DMS153 (cell line): ENCODE measurements at places on chromosomes 4 and X.

DNA sequence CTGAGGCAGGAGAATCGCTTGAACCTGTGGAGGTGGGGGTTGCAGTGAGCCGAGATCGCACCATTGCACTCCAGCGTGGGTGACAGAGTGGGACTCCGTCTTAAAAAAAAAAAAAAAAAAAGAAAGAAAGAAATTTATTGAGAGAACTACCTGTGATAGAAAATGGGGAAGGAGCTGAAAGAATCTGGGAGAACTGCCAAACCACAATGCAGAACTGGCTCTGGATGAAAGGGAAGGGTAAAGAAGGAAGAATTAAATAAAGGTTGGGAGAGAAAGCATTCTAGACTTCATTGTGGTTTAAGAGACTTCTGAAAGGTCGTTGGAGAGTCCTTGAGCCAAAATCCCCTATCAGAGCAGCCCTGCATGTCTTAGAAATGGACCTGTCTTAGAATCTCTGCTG is 567.9 kb upstream of the HTR2C start:
- no peak for DNase-seq

- DNase-seq: peak; percentile 59
Measured at GRCh38 chr4:105068516-105068915, 78.2 kb upstream of the TET2 start.

- DNase-seq: no peak
Measured at GRCh38 chrX:67545893-67546495, 2.2 kb downstream of the AR start.

- DNase-seq: no peak
Measured at GRCh38 chr4:186900232-186900900, 176.7 kb upstream of the FAT1 start.

DNA sequence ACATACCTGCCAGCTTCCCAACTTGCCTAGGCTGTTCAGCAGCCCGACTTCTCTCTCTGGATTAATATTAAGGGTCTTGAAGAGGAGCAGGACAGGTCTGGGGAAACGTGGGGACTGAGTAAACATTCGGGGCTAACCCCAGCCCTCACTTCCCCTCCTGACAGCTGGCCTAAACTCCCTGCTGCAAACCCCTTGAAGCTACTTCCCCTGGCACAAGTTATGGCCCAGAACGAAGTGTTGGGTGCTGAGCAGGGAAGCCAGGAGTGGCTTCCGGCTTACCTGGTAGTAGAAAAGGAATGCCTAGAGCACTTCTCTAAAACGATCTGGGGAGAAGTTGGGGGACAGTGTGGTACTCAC is 200.0 kb downstream of the BCOR start:
- DNase-seq: no peak

DNA sequence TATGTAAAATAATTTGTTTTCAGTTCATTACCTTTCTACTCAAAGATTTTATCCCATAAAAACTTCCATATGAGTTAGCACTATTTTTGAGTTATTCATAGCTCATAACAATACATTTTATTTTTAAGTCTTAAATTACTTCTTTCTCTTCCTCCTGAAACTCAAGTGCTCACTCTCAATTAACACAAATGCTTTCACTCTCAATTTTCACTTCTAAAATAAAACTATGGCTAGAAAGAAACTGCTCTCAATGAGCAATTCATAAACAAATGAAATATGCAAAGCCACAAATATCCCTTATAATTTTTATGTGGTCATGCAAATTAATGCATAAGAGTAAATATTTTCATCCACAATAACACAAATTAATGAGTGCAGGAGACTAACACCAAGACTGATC is 38.8 kb downstream of the MAML3 start:
- no peak for DNase-seq

DNA sequence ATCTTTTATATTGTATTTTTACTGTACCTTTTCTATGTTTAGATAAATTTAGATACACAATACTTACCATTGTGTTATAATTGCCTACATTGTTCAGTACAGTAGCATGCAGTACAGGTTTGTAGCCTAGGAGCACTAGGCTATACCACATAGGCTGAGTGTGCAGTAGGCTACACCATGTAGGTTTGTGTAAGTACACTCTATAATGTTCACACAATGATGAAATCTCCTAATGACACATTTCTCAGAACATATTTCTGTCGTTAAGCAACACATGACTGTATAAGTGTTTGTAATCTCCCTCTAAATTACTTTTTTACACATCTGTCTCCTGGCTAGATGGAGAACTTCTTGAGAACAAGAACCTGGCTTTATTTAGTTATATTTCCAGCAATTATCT is 40.3 kb downstream of the UCHL1 start:
- DNase-seq: no peak

DNA sequence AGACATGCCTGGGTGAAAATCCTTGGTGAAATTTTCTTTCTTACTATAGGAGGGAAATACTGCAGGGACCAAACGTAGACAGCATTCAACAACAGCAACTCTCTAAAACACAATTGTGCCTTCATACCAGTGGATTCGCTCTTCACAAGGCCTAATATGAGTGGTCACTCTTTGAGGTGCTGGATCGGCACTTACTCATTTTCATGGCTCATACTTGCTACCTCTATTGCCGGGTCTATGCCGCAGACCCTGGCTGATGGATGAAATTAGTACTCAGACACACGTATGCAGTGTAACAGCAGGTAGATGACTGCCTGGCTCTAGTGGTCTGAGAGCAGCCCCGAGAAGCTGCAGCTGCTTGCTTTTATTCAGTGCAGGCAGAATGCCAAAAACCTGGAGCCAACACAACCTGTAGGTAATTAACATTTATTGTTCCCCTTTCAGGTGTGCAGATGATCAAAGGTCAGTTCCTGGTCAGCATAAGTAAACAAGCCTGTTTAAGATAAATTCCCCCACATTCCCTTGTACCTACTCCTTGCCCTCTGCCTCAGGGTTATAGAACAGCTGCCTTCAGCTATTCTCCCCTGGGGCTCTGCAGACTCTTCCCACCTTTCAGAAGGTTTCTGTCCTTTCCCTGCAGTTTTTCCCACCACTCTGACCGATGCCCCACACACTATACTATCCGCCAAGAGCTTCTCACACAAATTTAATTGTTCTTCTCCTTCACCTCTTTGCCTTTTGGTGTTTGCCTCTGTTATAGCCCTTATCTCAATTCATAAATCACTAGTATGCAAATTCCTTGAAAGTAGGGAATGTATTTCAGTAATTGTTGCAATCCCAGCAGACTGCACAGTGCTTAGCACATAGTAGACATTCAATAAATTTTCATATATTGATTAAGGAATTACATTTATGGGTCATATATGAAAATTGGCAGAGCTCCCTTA is 210.0 kb downstream of the SPANXN3 start:
- peak; percentile 65 for DNase-seq

DNA sequence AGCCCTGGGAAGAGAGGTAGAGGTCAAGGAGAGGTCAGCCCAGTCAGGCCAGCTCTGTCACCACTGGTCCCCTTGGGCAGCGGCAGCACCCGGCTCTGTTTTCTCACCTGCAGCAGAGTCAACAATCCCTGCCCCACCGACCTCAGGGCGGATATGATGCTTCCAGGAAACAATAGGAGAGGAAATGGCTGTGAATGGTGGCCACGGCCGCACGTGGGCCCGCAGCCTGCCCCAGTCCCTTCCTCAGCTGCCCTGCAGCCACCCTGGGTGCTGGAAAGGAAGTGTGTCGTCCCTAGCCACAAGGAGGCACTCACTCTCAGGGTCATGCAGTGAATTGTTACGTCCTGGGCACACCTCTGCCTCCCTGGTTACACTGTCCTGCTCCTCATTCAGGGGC is 92.5 kb upstream of the ENPP6 start:
- no peak for DNase-seq

DNA sequence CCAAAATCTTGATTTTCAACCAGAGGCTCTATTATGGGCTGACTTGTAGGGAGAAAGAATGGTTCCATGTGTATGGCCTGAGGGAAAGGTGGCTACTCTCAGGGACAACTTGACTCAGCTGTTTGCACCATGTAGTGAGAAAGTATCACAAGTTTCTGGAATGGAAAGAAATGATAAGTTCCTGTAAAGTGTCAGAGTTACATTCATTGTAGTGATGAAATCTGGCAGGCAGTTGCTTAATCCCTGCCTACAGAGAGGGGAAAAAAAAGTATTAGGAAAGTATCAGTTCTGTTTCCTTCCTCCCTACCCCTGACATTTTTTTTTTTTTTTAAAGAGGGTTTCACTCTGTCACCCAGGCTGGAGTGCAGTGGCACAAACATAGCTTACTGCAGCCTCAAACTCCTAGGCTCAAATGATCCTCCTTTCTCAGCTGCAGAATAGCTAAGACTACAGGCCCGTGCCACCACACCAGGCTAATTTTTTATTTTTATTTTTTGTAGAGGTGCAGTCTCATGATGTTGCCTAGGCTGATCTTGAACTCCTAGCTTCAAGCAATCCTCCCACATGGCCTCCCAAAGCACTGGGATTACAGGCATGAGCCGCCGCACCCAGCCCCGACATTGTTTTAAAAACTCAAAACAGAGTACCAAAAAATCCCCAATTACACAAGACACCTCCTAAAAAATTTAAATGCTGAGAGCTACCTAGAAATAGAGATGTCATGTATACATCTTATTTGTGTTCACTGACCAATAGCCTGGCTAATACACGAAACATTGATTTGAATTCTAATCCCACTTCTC is 4.8 kb upstream of the FBXL5 start:
- no peak for DNase-seq

- no peak for DNase-seq
Measured at GRCh38 chrX:152024710-152025109, 50.2 kb upstream of the GABRE start.

DNA sequence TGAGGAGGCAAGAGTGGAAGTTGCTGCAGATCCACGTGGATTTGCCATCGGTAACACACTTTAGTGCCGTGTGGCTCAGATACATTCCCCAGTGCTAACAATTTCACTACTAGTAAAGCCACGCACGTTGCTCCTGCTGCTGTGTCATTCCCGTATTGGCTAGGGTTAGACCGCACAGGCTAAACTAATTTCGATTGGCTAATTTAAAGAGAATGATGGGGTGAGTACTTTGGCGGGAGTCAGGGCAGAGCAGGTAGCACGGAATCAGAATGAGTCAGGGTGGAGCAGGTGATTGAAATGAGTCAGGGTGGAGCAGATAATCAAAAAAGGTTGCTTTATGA is 1337.5 kb downstream of the FSTL5 start:
- DNase-seq: peak; percentile 70

DNA sequence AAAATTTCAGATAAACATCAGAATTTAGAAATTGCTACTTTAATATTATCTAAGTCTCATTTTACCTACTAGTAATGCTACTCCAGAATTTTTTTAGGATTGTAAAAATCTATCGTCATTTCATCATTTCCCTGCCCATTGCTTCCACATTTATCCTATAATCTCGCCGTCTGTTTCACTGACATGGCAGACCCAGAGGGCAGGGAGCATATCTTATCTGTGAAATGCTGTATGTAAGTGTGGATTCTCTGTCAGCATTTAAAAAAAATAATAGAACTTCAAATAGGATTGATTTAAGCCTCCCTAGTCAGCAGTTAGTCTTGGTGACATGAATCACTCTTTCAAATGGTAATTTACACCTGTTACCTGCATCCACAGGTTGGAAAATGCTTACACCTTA is 314.4 kb downstream of the PCDH7 start:
- no peak for DNase-seq

DNA sequence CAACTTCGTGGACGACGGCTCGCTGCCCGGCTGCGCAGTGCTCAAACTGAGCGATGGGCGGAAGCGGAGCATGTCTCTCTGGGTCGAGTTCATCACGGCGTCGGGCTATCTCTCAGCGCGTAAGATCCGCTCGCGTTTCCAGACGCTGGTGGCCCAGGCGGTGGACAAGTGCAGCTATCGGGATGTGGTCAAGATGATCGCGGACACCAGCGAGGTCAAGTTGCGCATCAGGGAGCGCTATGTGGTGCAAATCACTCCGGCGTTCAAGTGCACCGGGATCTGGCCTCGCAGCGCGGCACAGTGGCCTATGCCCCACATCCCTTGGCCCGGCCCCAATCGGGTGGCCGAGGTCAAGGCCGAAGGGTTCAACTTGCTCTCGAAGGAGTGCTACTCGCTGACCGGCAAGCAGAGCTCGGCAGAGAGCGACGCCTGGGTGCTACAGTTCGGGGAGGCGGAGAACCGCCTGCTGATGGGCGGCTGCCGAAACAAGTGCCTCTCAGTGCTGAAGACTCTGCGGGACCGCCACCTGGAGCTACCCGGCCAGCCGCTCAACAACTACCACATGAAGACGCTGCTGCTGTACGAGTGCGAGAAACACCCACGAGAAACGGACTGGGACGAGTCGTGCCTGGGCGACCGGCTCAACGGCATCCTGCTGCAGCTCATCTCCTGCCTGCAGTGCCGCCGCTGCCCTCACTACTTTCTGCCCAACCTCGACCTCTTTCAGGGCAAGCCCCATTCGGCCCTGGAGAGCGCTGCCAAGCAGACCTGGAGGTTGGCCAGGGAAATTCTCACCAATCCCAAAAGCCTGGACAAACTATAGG is 1.5 kb downstream of the MAB21L2 start:
- DNase-seq: no peak

DNA sequence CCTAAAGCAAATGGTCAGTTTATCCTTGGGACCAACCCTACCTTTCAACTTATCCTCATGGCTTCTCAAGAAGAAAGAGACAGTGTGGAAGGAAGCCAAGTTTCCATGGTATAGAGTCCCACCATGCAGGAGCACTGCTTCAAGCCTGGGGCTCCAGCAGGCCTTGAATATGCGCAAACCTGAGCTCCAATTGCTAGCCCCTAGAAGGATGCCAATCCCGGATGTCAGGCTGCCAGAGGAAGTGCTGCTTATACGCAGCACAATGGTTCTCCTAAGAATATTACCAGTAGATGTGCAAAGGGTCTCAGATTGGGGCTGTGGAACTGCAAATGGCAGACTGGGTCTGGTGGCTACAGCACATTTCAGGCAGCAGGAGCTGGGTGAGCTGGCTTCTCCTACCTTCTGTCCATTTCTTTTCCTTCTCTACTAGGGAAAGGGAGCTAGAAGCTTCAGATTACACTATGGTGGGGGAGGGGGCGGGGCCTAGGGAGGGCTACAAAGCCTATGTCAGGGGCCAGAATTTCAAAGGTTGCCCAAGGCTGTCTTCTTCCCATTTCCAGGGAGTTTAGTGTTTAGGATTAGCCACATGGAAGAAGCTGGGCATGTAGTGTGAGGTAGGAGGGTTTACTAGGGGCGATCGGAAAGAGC is 40.7 kb upstream of the CITED1 start:
- no peak for DNase-seq

- no peak for DNase-seq
Measured at GRCh38 chr4:10151182-10151581, 34.6 kb upstream of the WDR1 start.

GRCh38 chr4:122224348-122224747 is 72.2 kb downstream of the BLTP1 start:
- no peak for DNase-seq

DNA sequence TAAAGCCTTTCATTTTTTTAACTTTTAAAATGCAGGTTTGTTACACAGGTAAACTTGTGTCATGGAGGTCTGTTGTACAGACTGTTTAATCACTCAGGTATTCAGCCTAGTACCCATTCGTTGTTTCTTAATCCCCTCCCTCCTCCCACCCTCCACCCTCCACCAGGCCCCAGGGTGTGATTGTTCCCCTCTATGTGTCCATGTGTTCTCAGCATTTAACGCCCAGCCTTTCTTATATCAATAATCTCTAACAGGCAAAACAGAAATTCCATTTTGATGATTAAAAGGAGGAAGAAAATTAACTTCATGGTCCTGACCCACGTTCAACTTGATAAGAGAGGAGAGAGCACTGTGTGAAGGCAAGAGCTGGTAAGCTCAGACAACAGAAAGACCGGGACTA is 75.1 kb downstream of the TSPAN5 start:
- DNase-seq: no peak

- DNase-seq: no peak
Measured at GRCh38 chrX:103911236-103911635, 51.2 kb upstream of the TMSB15B start.

GRCh38 chrX:117568238-117568637 is 548.4 kb downstream of the KLHL13 start:
- DNase-seq: no peak
